ENCODE measurements at places on chromosomes 16 and 17.

DNA sequence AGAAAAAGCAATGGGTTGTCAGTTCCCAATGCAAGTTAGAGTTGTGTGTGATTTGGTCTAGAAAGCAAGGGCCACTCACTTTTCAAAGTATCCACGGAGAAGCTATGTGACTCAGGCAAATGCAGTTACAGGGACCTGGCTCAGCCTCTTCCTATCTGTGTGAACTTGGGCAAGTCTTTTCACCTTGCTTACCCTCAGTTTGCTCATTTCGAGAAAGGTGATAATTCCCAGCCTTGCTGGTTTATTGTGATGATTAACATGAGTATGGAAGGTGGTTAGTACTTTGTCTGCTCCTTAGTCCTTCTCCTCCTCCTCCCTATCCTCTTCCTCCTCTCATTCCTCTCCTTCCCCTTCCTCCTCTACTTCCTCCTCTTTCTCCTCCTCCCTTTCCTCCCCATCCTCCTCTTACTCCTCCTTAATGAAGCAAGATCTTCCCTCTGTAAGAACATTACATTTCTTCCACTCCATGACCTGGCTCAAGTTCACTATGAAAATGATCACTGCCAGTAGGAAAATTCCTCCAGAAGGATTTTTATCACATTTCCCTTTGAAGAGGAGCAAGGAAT is 204.0 kb downstream of the GRIN2A start:
- DNase-seq, result no peak

- no peak for DNase-seq
Observed at GRCh38 chr17:39628655-39629493, 2.1 kb downstream of the PPP1R1B start.

GRCh38 chr16:85865-86264 is 7.8 kb downstream of the MPG start:
- no peak for DNase-seq

- DNase-seq, result no peak
Observed at GRCh38 chr17:80950466-80951120, 41.0 kb upstream of the CHMP6 start.

- no peak for DNase-seq
Observed at GRCh38 chr17:50832864-50833381, 2.5 kb upstream of the WFIKKN2 start.

All from HT1080 (cell line).